Forelimb muscle (tissue), 1 donor: ENCODE measurements at places on chromosomes 11 and 22.

DNA sequence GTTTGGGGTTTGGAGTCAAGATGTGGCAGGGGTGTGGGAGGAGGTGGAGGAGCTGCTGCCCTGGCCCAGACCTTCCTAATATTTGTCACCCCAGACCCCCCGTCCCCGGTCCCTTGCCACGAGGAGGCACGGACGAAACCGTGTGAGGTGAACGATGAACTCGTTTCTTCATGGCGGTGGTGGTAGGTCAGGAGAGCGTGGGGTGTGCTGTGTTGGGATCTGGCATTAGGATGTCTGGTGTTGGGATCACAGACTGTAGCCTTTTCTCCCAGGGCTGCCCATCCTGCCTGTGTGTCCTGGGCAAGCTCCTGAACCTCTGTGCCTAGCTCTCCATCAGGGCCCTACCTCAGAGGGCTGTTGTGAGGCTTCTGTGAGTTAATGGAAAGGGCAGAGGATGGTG, 8.4 kb downstream of the MAPK8IP2 start:
- no peak for DNase-seq

DNA sequence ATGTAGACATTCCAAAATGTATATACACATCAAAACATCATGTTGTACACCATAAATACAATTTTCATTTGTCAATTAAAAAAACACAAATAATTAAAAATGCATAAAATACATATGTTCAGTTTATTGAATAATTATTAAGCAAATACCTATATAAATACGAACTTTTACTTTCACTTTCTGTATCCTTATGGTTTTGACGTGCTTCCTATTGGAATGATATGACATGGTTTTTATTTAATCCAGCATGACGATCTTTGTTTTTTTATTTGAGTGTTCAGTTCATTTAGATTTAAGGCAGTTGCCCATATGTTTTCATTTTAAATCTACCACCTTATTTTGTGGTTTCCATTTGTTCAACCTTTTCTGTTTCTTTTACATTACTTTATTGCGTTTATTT, 198.3 kb upstream of the PLET1 start:
- DNase-seq = no peak

DNA sequence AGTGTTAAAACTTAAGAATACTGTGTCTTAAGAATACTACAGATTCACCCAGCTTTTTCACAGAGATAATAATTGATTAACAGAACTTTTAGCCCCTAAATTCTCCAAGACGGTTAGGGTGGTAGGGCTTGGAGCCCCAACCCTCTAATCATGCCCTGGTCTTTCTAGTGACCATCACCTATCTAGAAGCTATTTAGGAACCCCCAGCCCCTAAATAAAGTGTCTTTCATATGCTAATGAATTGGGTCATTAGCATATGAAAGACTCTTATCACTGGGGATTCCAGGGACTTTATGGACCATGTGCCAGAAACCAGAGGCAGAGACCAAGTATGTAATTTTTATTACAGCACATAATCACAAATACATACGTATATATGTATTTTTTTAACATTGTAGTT, 999.7 kb upstream of the RAG2 start:
- DNase-seq = no peak

DNA sequence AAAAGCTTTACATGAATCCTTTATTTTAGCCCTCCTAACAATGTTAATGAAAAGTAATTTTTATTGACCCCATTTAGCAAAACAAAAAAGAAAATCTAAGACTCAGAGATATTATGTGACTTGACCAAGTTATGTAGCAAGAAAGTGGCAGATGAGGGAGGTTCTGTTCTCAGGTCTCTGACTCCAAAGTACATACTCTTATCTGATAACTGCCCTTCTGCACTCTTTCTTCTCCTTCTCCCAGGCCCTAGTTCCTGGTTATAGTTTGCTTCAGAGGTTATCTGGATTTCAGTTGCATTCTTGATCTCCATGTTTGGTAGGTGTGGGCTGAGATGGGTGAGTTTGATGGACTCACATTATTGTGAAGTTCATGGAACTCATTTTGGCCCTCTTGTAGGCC, 4.5 kb downstream of the OR9Q2 start:
- no peak for DNase-seq
